ENCODE measurements at places on chromosomes 1 and 21. TPM values are rescaled to one million over a fixed set of nuclear protein-coding genes. Genes with fewer than 3 reads are reported as not detected.

- no peak for DNase-seq
Observed at GRCh38 chr1:204513117-204513716, 3.0 kb upstream of the MDM4 start.

DNA sequence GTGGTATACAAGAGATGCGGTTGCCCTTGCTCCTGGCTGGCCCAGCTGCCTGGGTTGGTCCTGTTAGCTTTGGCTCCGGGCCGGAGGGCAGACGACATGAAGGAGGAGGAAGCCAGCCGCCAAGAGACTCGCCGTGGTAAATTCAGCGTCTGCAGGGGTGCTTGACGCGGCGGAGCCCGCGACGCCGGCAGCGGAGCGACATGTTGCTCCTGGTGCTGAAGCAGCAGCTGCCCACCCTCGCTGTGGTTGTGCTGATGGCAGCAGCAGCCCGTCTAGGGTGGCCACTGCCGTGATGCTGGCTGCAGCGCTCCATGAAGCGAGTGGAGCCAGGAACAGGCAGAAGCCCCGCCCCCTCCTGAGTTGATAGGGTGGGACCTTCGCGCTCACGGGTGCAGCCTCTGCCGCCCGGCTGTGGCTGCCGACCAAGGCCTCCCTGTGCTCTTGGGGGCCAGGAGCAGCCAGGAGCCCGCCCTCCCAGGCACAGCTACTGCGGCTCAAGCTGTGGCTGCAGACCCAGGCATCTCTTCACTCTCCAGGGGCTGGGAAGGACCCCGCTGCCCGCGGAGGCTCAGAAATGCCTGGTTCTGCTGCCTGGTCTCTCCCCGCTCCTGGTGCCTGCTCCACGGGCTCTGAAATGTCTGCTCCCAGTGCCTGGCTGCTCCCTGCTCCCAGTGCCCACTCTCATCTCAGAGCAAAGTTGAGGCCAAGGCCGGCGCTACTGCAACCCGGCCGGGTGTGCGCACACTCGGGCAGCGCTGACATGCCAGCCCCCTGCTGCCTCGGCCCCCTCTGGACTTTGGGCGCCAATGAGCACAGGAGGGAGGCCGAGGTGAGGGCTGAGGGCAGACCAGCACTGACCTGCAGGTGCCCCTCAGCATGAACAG lies 4.4 kb upstream of the ZNF692 start:
- DNase-seq: peak; percentile 96

DNA sequence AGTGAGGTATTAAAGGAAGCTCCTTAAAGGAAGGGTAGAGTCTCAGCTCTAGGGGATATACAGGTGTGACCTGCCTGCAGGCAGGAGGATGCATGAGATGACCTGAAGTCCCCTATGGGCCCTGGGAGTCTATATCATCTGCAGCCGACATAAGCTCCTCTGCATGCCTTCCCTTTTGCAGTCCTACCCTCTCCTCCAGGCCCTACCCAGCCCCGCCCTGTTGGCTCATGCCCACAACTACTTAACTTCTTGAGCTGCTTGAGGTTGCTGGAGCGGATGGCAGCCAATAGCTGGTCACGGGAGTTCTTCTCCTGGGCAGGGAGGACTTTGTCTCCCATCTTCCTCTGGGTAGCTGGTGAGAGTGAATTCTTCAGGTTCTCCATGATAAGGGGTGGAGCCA lies 10.3 kb downstream of the SHISA4 start:
- peak; percentile 87 for DNase-seq

GRCh38 chr1:150544204-150544603 lies 5.0 kb upstream of the ADAMTSL4 start:
- no peak for DNase-seq

- DNase-seq: no peak
Observed at GRCh38 chr1:36208978-36209703, 15.1 kb upstream of the THRAP3 start.

Gene BCL2L15
- total RNA-seq: 0.49 TPM

Gene AGMAT
- total RNA-seq: not detected

GRCh38 chr1:157288492-157288891 lies 150.3 kb upstream of the ETV3 start:
- DNase-seq: no peak

Gene HSPB7
- 112 TPM for total RNA-seq

DNA sequence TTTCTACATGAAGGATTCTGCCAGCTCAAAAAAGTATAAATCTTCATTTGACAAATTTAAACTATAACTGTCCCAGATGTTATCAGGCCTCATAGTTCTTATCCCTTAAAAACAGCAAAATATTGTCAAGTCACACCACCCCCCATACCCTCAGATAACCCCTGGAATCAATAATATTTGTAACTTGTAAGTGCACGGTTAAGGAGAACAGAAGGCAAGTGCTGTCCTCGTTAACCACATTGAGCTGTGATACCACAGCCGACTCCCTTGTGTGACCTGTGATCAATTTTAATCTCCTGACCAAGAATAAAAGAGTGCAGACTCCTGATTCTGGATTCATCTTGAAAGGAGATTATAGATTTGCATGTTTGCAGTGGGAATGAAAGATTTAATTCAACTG lies 310.7 kb downstream of the DPYD start:
- no peak for DNase-seq

Gene NPR1
- 36.2 TPM for total RNA-seq

Gene SPTA1
- total RNA-seq: not detected

- no peak for DNase-seq
Observed at GRCh38 chr21:31558189-31558961, 101.1 kb upstream of the SOD1 start.

Gene SLC5A9
- not detected for total RNA-seq

DNA sequence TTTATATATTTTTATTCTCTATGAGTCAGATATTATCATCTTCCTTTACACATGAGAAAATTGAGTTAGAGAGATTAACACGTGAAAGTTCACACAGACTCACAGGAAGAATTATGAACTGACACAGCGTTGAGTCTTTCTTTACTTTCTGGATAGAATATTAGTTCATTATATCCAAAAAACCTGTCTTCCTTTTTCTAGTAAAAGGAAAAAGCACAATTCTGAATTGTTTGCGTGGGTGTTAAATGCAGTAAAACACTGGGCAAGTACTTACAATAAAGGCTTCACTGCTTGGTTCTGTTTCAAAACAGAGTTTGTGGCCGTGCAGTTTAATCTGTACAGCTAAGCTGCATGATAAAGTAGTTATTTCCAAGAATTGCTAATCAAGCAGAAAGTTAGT lies 10.8 kb downstream of the MAGI3 start:
- DNase-seq: no peak

Gene TMEM63A
- 35.9 TPM for total RNA-seq

Gene PLA2G2D
- total RNA-seq: not detected

Gene SLC35F3
- total RNA-seq: 0.28 TPM

- no peak for DNase-seq
Observed at GRCh38 chr1:215269955-215270354, 187.4 kb downstream of the KCNK2 start.

GRCh38 chr1:65265296-65265650 lies 44.1 kb upstream of the DNAJC6 start:
- no peak for DNase-seq

DNA sequence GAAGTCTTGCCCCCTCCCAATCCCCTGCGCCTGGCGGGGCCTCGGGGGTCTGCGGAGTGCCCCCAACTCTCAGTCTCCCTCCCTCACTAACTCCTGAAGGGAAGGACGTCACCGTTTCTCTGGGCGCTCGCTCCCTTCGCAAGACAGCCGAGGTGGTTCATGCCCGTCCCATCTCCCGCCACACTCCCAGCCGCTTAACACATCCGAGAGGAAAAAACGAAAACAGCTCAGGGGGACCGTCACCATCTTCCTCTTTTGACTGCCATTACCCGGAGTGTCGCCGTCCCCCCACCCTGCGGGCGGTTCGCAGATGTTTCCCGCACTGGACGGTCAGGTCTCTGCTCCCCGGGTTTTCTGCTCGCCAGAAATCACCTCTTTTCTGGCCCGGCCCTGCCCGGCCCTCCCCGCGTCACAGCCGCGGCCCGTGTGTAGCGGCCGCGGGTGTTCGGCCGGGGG lies 532 bp downstream of the ERO1B start:
- DNase-seq: peak; percentile 77

DNA sequence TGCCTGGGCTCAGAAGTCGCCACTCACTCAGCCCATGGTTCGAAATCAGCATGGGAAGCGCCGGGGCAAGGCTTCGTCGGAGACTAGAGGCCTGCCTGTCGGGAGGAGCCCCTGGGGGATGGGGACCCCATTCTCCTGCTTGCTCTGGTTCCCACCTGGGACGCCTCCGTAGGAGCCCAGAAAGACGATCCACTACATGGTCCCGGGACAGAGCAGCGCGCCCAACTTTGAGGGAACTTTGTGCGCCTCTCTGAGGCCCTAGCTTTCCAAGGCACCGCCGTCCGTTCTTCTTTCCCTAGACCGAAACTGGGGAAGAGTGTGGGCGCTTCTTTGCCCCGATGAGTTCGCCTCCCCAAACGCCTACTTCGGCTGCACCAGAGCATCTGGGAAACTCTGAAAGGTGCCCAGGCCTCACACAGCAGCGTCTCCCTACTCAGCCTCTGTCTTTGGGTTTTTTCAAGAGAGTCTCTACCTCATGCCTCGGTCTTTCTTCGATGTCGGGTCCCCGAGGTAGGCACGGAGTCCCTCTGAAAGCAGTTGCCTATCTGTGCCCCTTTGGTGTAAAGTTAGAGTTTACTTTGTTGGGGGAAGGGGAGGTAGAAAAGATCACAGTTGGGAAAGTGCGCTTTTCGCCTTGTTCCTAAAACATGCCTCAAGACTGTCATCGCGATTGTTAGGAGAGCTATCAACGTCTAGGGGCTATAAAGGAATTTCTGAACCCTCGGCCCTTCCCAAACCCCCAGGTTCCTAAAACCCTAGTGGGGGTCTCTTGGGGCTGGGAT lies 14.0 kb downstream of the NR5A2 start:
- DNase-seq: no peak

DNA sequence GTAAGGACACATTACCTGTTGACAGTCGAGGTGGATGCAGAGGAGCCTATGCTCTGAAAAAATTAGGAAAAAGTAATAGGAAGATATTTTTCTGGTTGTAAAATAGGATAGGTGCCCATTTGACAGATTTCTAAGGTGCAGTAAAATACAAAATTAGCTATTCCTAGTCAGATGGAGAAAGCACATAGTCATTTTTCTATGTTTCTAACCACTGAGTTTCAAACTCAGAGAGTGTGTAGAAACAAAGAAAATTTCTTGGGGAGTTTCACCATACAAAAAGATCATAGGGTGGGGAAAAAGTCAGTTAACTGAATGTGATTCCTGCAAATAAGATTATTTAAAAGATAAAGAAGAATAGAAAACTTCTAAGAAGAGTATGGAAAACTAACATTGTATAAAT lies 666.9 kb downstream of the KCNT2 start:
- DNase-seq: no peak

Gene NECTIN4
- not detected for total RNA-seq

GRCh38 chr1:234931404-234931973 lies 197.1 kb downstream of the TOMM20 start:
- no peak for DNase-seq

Gene DMRTB1
- not detected for total RNA-seq

DNA sequence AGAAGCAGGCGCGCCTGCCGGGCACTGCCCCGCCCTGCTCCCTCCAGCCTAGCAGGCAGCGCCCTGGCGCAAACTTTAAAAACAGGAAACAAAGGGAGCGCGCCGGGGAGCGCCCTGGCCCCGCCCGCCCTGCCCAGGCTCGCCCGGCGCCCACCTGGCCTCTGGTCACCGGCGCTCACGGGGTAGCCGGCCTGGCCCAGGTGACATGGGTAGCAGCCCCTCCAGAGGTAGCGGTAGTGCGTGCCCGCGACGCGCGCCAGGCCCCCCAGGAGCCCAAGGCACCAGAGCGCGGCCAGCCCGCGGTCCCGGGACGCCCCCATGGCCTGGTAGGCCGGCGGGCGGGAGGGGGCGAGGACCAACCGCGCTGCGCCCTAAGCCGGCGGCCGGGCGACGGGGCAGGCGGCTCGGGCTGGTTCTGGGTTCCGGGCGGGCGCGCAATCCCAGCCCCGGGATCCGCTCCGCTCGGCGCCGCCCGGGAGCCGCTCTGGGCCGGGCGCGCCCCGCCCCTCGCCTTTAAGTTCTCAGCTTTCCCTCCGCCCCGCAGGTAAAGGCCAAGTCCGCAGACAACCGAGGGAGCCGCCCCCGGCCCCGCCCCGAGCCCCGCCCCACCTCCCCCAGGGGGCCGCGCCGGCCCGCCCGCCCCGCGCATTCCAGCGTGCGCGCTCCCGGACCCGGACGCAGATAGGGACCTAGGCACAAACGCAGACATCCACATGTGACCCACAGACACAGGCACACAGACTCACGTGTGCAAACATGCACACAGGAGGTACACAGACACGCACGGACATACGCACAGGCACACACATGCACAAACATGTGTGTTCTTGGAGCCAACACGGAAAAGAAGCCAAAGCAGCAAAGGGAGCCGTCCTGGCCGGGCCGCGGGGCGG lies 76.7 kb downstream of the ARHGEF16 start:
- DNase-seq: peak; percentile 85

DNA sequence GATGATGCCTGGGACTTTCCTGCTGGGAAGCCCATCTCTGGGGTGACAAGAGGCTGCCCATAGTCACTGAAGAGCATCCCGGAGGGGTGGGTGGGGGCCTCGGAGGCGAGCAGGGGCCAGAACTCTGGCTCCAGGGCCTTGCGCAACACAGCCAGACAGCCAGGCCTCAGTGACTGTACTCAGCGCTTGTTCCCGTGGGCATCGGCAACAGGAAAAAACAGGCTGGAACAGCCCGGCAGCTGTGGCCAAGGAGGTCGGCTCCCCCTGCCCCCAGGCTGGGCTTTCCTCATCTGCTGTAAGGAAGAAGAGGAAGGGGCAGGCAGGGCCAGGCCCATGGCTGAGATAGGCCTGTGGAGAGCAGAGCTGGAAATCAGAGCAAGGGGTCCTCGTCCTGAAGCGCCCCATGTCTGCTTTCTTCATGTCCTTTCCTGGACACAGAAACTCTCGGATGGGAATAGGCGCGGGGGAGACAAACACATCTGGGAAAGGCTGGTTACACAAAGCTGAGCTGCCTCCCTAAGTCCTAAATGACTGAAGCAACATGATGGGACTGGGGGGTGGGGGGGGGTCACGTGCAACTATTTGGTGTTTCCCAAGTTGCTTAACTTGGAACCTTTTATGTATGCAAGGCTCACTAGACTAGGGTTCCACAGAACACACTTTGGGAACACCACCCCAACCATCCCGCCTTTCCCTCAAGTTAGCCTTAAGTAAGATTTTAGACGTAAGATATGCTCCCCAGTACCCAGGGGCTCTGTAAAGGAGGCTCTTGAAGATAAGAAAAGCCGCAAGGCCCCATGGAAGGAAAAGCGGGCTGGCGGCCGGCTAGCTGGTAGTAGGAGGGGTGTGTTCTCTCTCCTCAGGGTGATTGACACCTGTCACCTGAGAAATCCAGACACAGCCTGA lies 30.7 kb downstream of the HSPG2 start:
- peak; percentile 94 for DNase-seq

- peak; percentile 27 for DNase-seq
Observed at GRCh38 chr1:22208973-22209378, 66.1 kb upstream of the WNT4 start.

Gene FHAD1
- total RNA-seq: 1.1 TPM

GRCh38 chr1:2024451-2024850 lies 5.3 kb downstream of the GABRD start:
- DNase-seq: no peak

Measured in sigmoid colon (tissue), 7 donors.